ENCODE measurements at places on chromosomes 6 and 20. TPM values are rescaled to one million over a fixed set of nuclear protein-coding genes. Genes with fewer than 3 reads are reported as not detected.

- DNase-seq, result no peak
These were observed 126.8 kb downstream of the FOXC1 start for GRCh38 chr6:1736346-1737105.

- no peak for DNase-seq
These were observed 222.6 kb downstream of the ZMYND8 start for GRCh38 chr20:47133809-47134456.

DNA sequence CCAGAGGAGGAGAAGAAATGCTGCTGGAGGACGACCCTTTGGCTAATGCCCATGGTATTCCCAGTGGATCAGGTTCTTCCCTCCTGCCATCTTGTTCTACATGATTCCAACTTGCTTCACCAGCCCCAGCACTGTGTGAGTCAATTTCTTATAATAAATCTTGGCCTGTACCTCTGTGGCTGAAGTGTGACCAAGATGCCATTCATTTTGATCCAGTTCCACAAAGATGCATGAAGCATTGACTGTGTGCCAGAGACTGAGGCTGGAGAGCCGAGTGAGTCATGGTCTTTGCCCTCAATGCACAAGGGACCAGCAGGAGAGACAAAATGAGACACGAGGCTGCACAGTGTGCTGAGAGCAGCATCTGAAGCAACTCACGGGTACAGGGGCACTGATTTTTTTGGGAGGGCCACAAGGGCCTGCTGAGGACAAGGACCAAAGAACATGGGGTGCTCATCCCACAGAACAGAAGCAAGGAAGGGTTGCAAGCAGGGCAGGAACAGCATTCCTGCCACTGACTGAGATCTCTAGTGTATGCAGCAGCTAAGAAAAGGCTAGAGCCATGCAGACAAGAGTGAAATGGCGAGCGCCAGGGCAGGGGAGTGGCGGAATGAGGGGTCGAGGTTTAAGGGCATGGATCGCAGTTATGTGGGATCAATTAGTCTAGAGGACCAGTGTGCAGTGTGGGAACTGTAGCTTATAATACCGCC, 207.0 kb downstream of the THBS2 start:
- DNase-seq, result no peak

SLC22A7 gene
- not detected for total RNA-seq

CFB gene
- total RNA-seq, result 5.6 TPM

GRCh38 chr6:105981002-105981887, 104.9 kb upstream of the PRDM1 start:
- DNase-seq, result no peak

GRCh38 chr6:157953580-157954091, 28.0 kb upstream of the SYNJ2 start:
- DNase-seq, result no peak

DNA sequence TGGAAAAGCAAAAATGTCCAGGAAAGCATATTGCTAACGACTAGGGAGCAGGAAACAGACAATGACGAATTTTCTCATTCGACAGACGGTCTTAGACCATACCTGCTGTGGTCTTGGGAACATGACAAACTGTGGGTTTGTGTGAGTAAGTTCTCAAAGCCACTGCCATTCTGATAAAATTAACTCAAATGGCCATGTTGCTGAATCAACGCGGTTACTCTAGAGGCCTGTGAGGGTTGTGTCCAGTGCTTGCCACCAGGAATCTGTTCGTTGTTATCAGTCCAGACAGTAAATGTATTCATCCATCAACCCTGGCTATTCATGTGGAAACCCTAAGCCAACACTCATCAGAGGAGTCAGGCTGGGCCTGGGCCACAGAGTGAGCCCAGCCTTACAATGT, 124.3 kb downstream of the MYLK4 start:
- DNase-seq, result no peak

SOX18 gene
- total RNA-seq, result 18.7 TPM

THBD gene
- 0.26 TPM for total RNA-seq

GRCh38 chr6:12096342-12096741, 84.2 kb downstream of the HIVEP1 start:
- DNase-seq, result no peak

GRCh38 chr6:160088069-160088783, 33.4 kb upstream of the SLC22A1 start:
- DNase-seq, result no peak

SLC22A2 gene
- total RNA-seq, result not detected

DNA sequence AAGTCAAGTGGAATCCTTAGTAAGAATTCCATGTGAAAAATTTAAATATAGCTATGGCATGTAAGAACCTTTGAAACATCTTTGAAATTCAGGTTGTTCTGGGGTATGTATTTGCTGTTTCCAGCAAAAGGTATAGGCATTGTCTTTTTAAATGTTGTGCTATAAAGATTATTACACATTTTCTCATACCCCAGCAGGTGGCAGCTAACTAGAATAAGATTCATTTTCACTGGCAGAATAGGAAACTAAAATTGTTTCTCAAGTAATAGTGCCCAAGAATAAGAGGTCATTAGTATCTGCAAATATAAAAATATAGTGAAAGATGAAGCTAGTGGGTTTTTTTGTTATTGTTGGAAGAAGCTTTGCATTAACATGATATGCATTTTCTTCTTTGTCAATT, 1.8 kb downstream of the GRIK2 start:
- DNase-seq, result no peak

- no peak for DNase-seq
These were observed 391.8 kb downstream of the ARHGAP18 start for GRCh38 chr6:129317931-129318820.

- DNase-seq, result no peak
These were observed 512.3 kb downstream of the HDGFL1 start for GRCh38 chr6:23081701-23082100.

DNA sequence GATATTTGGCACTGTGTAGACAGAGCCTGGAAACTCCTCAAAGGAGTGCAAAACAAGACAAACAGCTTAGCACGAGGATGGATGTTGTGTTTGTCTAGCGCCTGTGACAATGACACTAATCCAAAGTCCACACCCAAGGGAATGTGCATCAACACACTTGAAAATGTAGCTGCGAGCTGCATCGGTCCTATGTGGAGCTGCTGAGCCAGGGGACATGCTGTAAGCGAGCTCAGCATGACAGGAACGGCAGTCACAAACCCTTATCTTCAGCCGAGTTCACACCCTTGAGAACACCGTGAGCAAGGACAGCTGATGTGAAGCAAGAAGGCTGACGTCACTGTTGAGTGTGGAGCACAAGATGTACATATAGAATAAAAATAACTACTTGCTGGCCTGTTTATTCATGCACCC, 684.3 kb downstream of the QKI start:
- no peak for DNase-seq

SLC22A3 gene
- not detected for total RNA-seq

GRCh38 chr6:138550346-138550767, 51.1 kb upstream of the NHSL1 start:
- no peak for DNase-seq

DNA sequence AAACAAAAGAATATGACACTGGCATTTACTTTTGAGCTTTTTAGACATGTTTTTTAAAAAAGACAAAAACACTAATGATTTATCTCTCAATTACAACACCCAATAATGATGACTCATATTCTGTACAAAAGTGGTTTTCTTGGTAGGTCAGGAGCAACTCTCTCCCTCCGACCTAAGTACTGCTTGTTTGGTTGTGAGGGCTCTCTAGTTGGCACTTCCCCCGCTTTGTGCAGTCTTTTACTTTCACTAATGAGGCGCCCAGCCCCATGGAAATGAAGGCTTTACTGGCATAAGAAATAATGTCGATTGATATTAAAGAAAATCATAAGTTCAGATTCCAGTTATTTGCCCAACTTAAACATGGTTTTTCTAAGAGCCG, 1.3 kb downstream of the KPNA5 start:
- no peak for DNase-seq

DNA sequence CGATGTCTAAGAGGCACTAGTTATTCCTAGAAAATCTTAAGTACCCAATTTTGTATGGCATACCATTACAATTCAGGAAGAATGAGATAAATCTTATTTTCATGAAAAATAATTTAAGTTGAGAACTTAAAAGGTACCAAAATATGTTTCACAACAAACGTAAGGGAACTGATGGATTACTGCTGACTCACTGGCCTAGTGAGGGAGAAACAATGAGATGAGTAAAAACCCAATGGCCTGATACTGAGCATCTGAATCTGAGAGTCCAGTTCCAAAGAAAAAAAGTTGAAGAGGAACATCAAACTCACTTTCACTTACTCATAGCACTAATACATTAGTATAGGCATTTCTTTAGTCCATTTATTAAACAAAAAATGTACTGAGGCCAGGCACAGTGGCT, 56.0 kb downstream of the MDN1 start:
- no peak for DNase-seq

DNA sequence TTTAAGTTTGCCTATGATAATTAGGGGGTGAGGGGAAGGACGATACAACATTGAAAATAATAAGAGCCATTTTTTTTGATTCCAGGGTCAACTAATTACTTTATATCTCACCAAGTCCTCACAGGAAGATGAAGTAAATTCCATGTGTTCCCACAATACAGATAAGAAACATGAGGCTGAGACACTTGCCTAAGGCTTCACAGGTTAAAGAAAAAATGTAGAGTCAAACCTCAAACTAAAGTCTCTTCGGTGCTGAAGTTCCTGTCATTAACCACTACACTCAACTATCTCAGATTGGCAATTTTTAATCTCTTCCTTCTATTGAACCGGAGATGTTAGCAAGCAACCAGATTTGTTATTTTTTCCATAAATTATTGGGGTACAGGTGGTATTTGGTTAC, 33.0 kb downstream of the MRAP2 start:
- DNase-seq, result no peak

DNA sequence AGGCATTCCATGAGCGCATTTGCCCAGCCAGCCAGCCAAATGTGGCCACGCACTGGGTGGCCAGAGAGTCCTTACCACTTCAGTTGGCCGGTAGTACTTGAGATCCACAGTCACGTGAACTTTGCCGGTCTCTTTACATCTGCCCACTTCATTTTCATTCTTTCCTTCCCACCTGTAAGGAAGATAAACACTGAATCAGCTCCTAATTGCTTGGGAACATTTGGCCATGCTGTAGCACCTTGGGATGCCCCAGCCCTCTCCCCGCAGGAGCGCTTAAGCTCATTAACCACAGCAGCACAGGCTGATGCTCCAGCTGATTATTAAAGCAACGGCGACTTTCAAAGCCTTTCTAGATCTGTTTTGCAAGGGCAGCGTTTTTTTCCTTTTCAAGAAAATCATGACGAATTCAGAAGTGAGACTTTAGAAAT, 116.6 kb downstream of the FOXC1 start:
- no peak for DNase-seq

DNA sequence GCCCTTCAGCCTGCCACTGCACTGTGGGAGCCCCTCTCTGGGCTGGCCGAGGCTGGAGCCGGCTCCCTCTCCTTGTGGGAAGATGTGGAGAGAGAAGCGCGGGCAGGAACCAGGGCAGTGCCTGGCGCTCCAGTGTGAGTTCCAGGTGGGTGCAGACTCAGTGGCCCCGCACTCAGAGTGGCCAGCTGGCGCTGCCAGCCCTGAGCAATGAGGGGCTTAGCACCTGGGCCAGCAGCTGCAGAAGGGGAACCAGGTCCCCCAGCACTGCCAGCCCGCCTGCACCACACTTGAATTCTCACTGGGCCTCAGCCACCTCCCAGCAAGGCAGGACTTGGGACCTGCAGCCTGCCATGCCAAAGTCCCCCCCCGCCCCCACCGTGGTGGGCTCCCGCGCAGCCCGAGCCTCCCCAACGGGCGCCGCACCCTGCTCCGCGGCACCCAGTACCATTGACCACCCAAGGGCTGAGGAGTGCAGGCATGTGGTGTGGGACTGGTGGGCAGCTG, 205.9 kb downstream of the CLVS2 start:
- DNase-seq, result no peak

DNA sequence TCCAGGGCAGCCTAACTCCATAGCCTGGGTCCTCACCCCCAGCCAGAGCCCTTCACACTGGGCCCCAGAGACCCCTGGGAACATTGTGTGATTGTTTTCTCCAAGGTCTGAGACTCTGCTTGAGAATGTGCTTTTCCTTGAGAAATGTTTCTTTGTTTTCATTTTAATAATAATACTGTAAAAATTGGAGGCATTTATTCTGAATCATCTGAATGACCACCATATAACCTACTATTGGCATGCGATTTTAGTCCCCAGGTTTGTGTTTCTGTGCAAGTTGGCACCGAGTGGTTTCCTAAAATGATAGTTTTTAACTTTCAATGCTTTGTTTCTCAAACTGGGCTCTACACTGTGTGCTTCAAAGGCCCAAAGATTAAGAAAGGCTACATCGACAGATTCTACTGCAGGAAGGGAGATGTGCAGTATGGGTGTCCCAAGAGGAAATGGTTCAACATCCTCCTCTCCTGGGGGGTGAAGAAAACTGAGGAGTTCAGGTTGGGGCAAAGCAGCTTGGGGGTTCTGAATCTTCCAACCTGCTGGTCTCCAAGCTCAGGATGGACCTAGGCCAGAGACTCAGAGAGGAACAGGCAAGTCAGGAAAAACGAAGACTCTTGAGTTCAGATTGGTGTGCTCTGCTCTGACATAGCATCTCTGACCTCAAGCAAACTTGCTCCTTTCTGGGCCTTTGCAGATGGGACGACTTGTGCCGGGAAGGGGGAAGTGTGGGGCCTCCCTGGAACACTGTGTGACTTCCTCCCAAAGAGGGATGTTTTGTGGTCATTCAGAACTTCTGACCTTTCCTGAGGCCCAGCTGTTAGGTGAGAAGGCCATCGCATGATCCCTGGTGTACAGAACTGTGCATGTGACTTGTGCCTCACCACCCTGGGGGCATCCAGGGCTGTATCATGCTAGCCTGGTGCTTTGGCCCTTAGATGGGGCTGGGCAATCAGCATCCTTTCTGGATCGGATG, 31.0 kb downstream of the DAAM2 start:
- no peak for DNase-seq

GRCh38 chr20:10308652-10309051, 90.0 kb downstream of the SNAP25 start:
- DNase-seq, result no peak

PNLDC1 gene
- total RNA-seq, result not detected

DNA sequence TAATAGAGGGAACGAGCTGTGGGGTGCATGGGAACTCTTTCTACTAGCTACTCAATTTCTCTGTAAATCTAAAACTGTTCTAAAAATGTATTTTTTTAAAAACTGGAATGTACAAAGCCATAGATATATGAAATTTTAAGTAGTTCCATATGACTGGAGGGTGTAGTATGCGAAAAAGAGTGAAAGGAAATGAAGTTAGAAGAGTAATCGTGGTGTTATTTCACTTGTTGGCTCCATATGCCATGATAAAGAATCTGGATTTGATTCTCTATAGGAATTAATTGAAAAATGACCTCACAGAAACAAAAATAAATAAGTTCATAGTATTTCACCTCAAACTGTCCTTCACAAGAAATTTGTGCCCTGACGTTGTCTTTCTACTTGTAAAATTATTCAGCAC, 500.2 kb downstream of the TENT5A start:
- DNase-seq, result no peak

- DNase-seq, result no peak
These were observed 73.0 kb downstream of the PHF3 start for GRCh38 chr6:63708631-63709030.

CALHM6 gene
- not detected for total RNA-seq

DNA sequence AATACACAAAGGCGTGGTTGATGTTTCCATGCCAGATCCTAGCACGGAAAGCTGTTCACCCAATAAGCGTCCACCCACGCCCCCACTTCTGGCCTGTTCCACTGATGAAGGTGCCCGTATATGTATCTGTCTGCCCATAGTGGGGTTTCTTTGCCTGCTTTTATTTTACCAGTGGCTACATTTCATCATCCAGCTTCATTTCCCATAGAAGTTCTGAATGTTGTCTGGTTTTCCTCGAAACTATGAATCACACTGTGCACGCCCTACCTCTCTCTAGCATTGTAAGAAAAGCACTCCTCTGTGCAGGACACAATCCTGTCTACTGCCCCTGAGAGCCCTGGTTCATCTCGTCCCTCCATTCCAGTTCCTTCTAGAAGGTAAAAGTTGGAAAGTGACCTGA, 8.8 kb upstream of the CD93 start:
- no peak for DNase-seq

Data from Panc1 (cell line).